Brain microvascular endothelial cell (primary cell): ENCODE measurements at places on chromosomes 13 and 19.

GRCh38 chr19:31261603-31262212 lies 87.5 kb downstream of the TSHZ3 start:
- no peak for DNase-seq

DNA sequence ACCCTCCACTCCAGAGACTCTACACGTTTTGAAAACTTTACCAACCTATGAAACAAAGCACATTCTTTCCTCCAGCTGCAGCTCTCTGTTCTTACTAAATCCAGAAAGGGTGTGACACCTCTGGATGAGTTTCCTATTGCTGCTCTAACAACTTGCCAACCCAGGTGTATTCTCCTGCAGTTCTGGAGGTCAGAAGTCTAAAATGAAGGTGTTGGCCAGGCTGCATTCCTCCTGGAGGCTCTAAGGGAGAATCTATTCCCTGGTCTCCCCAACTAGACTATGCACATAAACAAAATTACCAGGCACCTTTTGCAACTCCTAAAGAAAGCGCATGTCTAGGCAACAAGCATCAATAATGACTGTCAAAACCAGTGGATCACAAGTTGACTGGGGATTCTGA lies 128.8 kb downstream of the NUFIP1 start:
- DNase-seq, result no peak

GRCh38 chr13:101919541-101920181 lies 467.2 kb downstream of the ITGBL1 start:
- DNase-seq, result peak; percentile 40

GRCh38 chr19:5687360-5688198 lies 2.5 kb upstream of the RPL36 start:
- DNase-seq, result no peak

DNA sequence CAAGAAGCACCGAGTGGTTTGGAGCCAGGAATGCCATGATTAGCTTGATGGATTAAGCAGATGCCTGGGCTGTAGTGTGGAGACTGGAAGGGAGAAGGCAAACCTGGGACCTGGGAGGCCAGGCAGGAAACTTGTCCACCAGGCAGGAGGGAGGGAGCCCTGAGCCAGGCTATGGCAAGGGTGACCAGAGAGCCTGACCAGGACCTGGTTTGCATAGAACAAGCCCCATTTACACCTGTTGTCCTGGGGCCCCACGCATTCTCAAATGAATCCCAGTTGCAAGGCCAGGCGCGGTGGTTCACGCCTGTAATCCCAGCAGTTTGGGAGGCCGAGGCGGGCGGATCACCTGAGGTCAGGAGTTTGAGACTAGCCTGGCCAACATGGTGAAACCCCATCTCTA lies 50.2 kb upstream of the LATS2 start:
- DNase-seq, result no peak

GRCh38 chr13:80177327-80177726 lies 163.6 kb downstream of the SPRY2 start:
- DNase-seq, result no peak
